Suppressor macrophage treated with lipopolysaccharide for 1 hour (primary cell): ENCODE measurements at places on chromosomes 11 and 22.
A peak's percentile ranks its signal among the peaks of the same experiment; 100 is the strongest.

GRCh38 chr11:29483831-29484230 is 533.0 kb downstream of the KCNA4 start:
- DNase-seq, result no peak

DNA sequence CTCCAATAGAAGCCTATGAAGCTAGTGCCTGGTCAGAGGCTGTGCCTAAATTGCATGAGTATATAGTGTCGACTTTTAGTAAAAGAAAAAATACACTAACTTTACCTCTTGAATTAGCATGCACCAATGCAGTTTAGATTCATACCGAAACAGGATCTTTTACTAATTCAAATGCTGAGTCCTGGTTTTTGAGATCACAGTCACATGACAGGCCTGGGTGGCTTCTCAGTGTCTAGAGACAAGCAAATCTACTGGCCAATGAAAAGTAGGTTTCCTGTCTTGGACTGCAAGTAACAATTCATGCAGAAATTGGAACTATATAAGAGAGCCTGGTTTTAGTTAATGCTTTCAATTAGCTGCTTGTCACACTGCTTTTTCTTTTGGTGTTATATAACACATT is 7.2 kb downstream of the ARHGEF12 start:
- peak; percentile 45 for DNase-seq

DNA sequence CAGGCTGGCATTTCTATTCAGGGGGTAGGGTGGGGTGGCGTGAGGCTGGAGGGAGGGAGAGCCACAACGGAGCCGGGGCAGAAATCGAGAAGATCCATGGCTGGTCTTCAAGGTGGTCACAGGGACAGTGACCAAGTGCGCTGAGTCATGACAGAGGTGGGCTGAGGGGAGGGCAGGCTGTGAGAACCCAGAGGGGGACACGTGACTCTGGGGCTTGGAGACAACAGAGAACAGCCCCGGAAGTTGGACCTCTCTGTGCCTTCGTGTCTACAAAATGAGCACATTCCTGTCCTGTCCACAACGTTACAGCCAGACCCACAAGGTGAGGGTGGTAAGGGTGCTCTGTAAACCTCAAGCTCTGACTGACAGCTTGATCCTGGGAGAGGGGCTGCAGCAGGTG is 35.1 kb upstream of the ARFGAP3 start:
- DNase-seq, result no peak

GRCh38 chr22:25570486-25570885 is 6.0 kb downstream of the GRK3 start:
- no peak for DNase-seq

- DNase-seq, result no peak
Observed at GRCh38 chr11:121540627-121541026, 87.9 kb upstream of the SORL1-AS1 start.

- DNase-seq, result peak; percentile 63
Observed at GRCh38 chr11:78298291-78298771, 109.6 kb downstream of the USP35 start.

- no peak for DNase-seq
Observed at GRCh38 chr11:118338637-118339061, 3.9 kb downstream of the CD3D start.

GRCh38 chr11:134908583-134908982 is 496.5 kb upstream of the B3GAT1 start:
- DNase-seq, result no peak

DNA sequence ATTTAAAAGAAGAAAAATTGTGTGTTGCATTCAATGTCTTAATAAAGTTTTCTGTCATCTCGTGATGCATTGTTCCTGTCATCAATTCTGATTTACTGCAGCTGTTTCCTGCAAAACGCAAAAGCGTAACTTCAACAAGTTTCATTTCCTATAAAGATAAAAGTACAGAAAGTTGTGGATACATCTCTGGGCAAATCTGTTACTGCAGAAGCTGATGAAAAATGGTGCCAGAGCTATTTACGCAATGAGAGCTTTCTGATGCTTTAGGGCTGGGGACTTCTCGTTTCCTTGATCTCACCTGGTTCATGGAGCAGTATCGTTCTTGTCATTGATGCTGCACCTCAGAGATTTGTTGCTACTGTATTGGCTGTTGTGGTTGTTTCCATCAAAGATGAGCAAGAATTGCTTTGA is 15.5 kb upstream of the MS4A12 start:
- DNase-seq, result peak; percentile 66

GRCh38 chr11:7892059-7892699 is 38.9 kb downstream of the OR10A6 start:
- no peak for DNase-seq

GRCh38 chr11:131644204-131644795 is 273.9 kb downstream of the NTM start:
- no peak for DNase-seq

- DNase-seq, result no peak
Observed at GRCh38 chr11:95093548-95093947, 3.9 kb downstream of the ENDOD1 start.

- DNase-seq, result no peak
Observed at GRCh38 chr11:46001448-46001914, 79.0 kb downstream of the LARGE2 start.

GRCh38 chr11:73830261-73830660 is 42.6 kb downstream of the MRPL48 start:
- DNase-seq, result no peak
